ENCODE measurements at places on chromosomes 7 and 10. TPM values are rescaled to one million over a fixed set of nuclear protein-coding genes. Genes with fewer than 3 reads are reported as not detected.

GRCh38 chr7:116689790-116690259 lies 17.8 kb downstream of the MET start:
- DNase-seq: no peak
- H3K4me1 ChIP-seq: no peaks in the 10 kb centered on the region
- H3K27me3 ChIP-seq: no peaks in the 10 kb centered on the region
- no peak overlapping the region for H3K27ac ChIP-seq
- no peak overlapping the region for H3K4me3 ChIP-seq

The C10orf105 gene
- total RNA-seq: 0.47 TPM

GRCh38 chr10:38038107-38038931 lies 27.8 kb downstream of the ZNF33A start:
- H3K27ac ChIP-seq: no peak overlapping the region
- no peaks in the 10 kb centered on the region for H3K27me3 ChIP-seq
- no peak overlapping the region for H3K4me3 ChIP-seq
- H3K4me1 ChIP-seq: no peaks in the 10 kb centered on the region
- H3K36me3 ChIP-seq: no peaks in the 10 kb centered on the region

The RBM20 gene
- 3.1 TPM for total RNA-seq

DNA sequence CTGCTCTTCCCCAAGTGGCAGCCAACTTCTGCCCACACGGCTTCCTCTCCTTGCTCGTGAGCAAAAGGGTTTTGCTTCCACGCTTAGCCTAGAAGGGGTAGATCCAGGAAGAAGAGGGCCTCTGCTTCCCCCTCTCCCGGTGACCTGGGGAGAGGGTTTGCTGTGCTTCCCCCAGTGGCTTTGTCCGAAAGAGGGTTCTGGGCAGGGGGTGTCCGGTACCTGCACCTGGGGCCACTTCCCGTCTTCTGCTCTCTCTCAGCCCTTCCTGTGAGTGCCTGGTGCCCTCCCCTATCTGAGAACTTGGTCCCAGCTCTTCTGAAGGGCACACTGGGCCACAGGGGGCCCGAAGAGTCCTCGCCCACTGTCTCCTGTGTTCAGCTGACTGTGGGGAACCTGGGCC lies 11.3 kb downstream of the JAKMIP3 start:
- H3K4me1 ChIP-seq: no peaks in the 10 kb centered on the region
- H3K27ac ChIP-seq: no peak overlapping the region
- no peaks in the 10 kb centered on the region for H3K36me3 ChIP-seq
- H3K27me3 ChIP-seq: no peaks in the 10 kb centered on the region

The RHOBTB1 gene
- total RNA-seq: 47.1 TPM

- H3K27me3 ChIP-seq: no peaks in the 10 kb centered on the region
- no peak for DNase-seq
- no peaks in the 10 kb centered on the region for H3K4me1 ChIP-seq
- no peaks in the 10 kb centered on the region for H3K36me3 ChIP-seq
- H3K27ac ChIP-seq: no peak overlapping the region
- no peak overlapping the region for H3K4me3 ChIP-seq
These were observed 343.7 kb upstream of the AOAH start for GRCh38 chr7:37068038-37068437.

DNA sequence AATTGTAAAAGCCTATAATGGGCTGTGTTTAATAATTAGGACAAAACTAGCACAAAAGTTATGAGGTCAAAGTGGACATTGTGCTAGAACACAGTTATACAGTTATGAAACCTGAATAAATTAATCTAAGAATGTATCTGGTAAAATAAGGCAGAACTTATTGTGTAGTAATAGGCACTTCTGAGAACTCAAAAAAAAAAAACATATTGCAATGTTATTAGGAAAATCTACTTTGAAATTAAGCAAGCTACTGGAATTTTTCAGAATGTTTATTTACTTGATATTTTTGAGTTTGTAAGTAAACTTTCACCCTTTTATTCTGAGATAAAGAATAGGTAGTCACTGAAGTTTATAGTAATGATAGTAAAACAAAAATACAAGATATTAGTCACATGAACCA lies 135.8 kb upstream of the ABCB5 start:
- no peaks in the 10 kb centered on the region for H3K4me1 ChIP-seq
- H3K36me3 ChIP-seq: no peaks in the 10 kb centered on the region
- no peak overlapping the region for H3K27ac ChIP-seq
- no peaks in the 10 kb centered on the region for H3K27me3 ChIP-seq

The DOCK1 gene
- 46.2 TPM for total RNA-seq

GRCh38 chr10:109883859-109884771 lies 39.2 kb downstream of the XPNPEP1 start:
- peak; percentile 84 for DNase-seq
- peaks cover 9% of the 10 kb centered on the region for H3K4me1 ChIP-seq
- no peaks in the 10 kb centered on the region for H3K36me3 ChIP-seq

GRCh38 chr7:155448632-155449007 lies 9.3 kb upstream of the EN2 start:
- no peak overlapping the region for H3K27ac ChIP-seq
- H3K36me3 ChIP-seq: no peaks in the 10 kb centered on the region
- H3K4me1 ChIP-seq: peaks cover 4% of the 10 kb centered on the region
- H3K27me3 ChIP-seq: peaks cover 7% of the 10 kb centered on the region
- DNase-seq: no peak

DNA sequence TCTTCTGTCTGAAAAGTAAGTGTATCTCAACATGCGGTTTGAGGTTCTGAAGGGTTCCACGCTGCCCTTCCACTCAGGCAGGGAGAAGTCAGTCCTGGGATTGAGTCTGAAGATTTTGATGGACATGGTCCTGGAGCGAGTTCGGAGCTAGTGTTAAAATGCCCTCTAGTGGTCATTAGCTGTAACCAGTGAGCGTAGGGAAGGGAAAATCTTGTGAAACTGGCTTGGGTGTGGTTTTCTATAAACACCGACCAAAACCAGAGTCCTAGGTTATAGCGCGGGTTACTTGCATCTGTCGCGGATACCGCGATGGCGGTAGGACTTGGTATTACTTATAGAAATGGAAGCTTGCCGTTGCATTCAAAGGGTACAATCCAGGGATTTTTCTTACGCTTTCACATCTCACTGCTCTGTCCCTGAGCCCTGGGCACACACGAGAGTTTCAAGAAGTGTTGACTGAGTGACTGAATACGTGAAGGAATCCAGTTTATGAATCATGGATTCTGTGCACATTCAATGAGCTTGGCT lies 348.2 kb upstream of the C7orf33 start:
- H3K27me3 ChIP-seq: no peaks in the 10 kb centered on the region
- peak overlapping the region; percentile 4 for H3K4me3 ChIP-seq
- H3K4me1 ChIP-seq: peaks cover 12% of the 10 kb centered on the region
- H3K27ac ChIP-seq: no peak overlapping the region
- no peaks in the 10 kb centered on the region for H3K36me3 ChIP-seq
- peak; percentile 59 for DNase-seq

The STEAP2 gene
- 4.3 TPM for total RNA-seq

DNA sequence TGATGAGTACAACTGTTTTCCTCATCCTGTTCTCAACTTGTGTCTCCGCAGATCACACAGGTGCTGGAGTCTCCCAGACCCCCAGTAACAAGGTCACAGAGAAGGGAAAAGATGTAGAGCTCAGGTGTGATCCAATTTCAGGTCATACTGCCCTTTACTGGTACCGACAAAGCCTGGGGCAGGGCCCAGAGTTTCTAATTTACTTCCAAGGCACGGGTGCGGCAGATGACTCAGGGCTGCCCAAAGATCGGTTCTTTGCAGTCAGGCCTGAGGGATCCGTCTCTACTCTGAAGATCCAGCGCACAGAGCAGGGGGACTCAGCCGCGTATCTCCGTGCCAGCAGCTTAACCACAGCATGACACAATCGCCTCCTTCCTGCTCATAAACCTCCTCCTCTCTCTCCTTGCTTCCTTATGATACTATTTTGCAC lies 126.7 kb upstream of the PRSS58 start:
- no peaks in the 10 kb centered on the region for H3K4me1 ChIP-seq
- DNase-seq: no peak
- H3K27me3 ChIP-seq: no peaks in the 10 kb centered on the region
- H3K27ac ChIP-seq: no peak overlapping the region
- no peaks in the 10 kb centered on the region for H3K36me3 ChIP-seq
- no peak overlapping the region for H3K4me3 ChIP-seq

DNA sequence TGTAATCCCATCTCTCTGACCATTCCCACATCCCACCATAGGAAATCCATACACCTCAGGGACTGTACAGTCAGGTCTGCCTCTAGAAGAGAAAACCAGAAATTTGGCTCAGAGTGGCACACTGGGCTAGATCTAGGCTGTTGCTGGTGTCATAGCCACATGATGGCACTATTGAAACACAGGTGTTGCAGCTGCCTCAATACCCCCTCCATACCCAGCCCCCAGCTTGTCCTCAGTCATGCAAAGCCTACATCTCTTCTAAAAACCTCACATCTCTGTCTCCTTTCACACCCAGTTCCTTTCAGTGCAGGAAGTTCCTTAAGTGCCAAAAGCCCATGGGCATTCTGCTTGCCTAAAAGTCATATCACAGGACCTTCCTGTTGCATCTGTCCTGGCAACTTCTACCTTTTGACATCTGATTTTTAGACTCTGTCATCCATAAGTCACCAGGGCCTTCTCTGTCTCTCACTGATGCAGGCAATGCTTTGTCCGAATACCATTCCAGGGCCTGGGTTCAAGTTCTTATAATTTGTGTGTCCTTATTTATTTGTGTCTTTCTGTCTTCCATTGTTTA lies 27.0 kb upstream of the HIBADH start:
- H3K27me3 ChIP-seq: no peaks in the 10 kb centered on the region
- H3K4me3 ChIP-seq: no peak overlapping the region
- no peak overlapping the region for H3K27ac ChIP-seq
- no peaks in the 10 kb centered on the region for H3K36me3 ChIP-seq
- H3K4me1 ChIP-seq: no peaks in the 10 kb centered on the region
- peak; percentile 55 for DNase-seq

The TNPO3 gene
- 52.5 TPM for total RNA-seq

The C10orf67 gene
- total RNA-seq: 7.1 TPM

The ACHE gene
- 10.5 TPM for total RNA-seq

DNA sequence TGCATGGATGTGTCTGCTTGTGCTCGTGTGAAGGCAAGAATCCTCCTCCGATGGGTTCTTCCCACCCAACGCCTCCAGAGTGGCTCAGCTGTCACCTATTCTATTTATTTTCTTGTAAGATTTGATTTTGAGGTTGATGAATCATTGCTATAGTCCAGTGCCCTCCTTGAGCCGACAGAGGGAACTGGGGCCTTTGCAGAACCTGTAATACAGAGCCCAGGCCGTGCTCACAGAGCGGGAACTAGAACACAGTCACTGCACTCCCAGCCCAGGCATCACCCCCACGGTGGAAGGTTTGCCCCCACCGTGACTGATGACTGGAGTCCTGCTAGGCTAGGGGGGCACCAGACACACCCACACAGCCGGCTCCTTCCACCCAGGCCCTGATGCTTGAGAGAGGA lies 2.0 kb downstream of the RARRES2 start:
- no peak overlapping the region for H3K27ac ChIP-seq
- no peak for DNase-seq
- H3K36me3 ChIP-seq: no peaks in the 10 kb centered on the region
- no peak overlapping the region for H3K4me3 ChIP-seq

The PRRT4 gene
- 0.16 TPM for total RNA-seq

The FAM25G gene
- 3.9 TPM for total RNA-seq

The NKX2-3 gene
- total RNA-seq: 0.19 TPM

The LMOD2 gene
- 0.19 TPM for total RNA-seq

- H3K4me1 ChIP-seq: peaks cover 16% of the 10 kb centered on the region
- no peak overlapping the region for H3K27ac ChIP-seq
- no peak overlapping the region for H3K4me3 ChIP-seq
- no peaks in the 10 kb centered on the region for H3K27me3 ChIP-seq
- H3K36me3 ChIP-seq: no peaks in the 10 kb centered on the region
These were observed 64.0 kb upstream of the PLA2G12B start for GRCh38 chr10:73018632-73019031.

The HABP2 gene
- not detected for total RNA-seq

DNA sequence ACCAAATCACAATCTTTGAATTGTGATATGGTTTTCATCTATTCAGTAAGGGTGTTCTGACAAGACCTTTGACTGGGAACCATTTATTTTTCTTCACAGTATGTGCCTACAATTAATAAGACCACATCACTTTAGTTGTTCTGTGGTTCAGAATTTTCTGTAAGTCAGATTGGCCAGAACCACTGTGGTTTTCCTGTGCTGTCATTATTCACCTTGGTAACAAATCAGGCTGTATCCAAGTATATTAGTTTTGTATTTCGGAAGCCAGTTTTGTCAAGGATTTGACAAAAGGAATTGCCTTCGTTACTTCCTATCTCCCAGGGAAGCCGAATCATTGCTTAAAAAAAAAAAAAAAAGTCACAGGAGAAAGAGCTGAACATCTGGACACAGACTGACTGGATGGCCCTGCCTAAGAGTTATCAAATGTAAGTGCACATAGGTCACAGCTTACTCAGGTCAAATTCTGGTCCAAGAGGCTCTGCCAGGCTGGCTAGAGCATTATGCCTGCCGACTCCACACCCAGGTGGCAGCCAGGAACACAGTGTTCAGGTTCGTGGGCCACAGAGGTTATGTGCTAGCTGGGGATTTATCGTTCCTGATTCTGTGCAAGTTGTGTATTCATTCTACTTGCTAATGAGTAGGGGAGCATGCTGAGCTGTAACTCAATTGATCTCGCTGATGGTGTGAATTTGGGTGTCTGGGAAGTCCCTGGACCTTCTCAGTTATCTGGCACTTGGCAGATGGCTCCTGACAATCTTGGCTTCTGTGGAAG lies 175.3 kb downstream of the JAZF1 start:
- no peaks in the 10 kb centered on the region for H3K27me3 ChIP-seq
- H3K4me3 ChIP-seq: no peak overlapping the region
- no peak overlapping the region for H3K27ac ChIP-seq
- no peak for DNase-seq

GRCh38 chr10:50397312-50398140 lies 146.2 kb upstream of the ASAH2 start:
- no peaks in the 10 kb centered on the region for H3K27me3 ChIP-seq
- DNase-seq: no peak
- H3K4me3 ChIP-seq: no peak overlapping the region
- H3K27ac ChIP-seq: no peak overlapping the region
- no peaks in the 10 kb centered on the region for H3K4me1 ChIP-seq

- no peak for DNase-seq
- no peaks in the 10 kb centered on the region for H3K36me3 ChIP-seq
- no peak overlapping the region for H3K4me3 ChIP-seq
- H3K4me1 ChIP-seq: no peaks in the 10 kb centered on the region
- H3K27me3 ChIP-seq: no peaks in the 10 kb centered on the region
These were observed 18.3 kb upstream of the GNAT3 start for GRCh38 chr7:80530136-80530535.

Data from testis (tissue), 5 donors.